ENCODE measurements at places on chromosomes 7 and 10. TPM values are rescaled to one million over a fixed set of nuclear protein-coding genes. Genes with fewer than 3 reads are reported as not detected.

Gene HTR5A
- not detected for total RNA-seq

Gene CALHM1
- total RNA-seq: not detected

Gene NPSR1
- total RNA-seq: not detected

Gene FAM25A
- total RNA-seq: not detected

Gene TRPV5
- not detected for total RNA-seq

Gene LDB3
- total RNA-seq: under 0.01 TPM

Gene PRPS1L1
- not detected for total RNA-seq

Gene DGKB
- total RNA-seq: 0.26 TPM

Gene KCNMA1
- 103 TPM for total RNA-seq

Gene PIK3AP1
- 0.17 TPM for total RNA-seq

Gene TEX36
- not detected for total RNA-seq

Gene GIMAP5
- total RNA-seq: not detected

Gene TMEM254
- 5.4 TPM for total RNA-seq

Gene DNAAF5
- 10.3 TPM for total RNA-seq

Gene C10orf67
- under 0.01 TPM for total RNA-seq

Gene ZNF273
- 2.1 TPM for total RNA-seq

Gene RBM20
- total RNA-seq: under 0.01 TPM

Gene RPEL1
- total RNA-seq: 0.17 TPM

Measured in fibroblast of lung (primary cell).